Brain microvascular endothelial cell (primary cell): ENCODE measurements at places on chromosomes 4 and X.

GRCh38 chr4:41024556-41025491 lies 189.5 kb downstream of the APBB2 start:
- no peak for DNase-seq

- no peak for DNase-seq
Observed at GRCh38 chr4:74969507-74970474, 36.9 kb downstream of the PARM1 start.

GRCh38 chr4:7337196-7338058 lies 97.3 kb downstream of the PSAPL1 start:
- no peak for DNase-seq

GRCh38 chr4:80180743-80181142 lies 16.6 kb upstream of the PRDM8 start:
- no peak for DNase-seq

DNA sequence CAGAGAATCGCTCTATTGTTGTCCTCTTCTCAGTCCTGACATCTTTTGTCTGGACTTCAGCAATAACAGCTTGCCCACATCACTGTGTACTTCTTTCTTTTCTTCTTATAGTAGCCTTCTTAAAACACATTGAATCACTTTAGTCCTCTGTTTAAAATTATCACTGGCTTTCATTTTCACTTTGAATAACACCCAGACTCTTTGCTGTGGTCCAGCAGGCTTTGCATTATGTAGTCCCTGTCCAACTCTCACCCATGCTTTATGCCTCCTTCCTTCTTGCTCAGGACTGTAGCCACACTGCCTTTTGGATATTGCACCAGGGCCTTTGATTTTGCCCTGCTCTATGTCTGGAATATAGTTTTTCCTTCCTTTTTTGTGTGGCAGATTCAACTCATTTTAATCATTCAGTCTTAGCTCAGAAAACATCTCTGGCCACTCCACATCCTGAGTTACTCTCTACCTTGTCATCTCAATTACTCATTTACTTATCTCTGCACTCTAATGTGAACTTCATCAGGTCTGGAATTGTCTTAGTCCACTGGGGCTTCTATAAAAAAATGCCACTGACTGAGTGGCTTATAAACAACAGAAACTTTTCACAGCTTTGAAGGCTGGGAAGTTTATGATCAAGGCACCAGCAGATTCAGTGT lies 168.2 kb downstream of the C4orf33 start:
- no peak for DNase-seq

- no peak for DNase-seq
Observed at GRCh38 chrX:42975906-42976305, 197.9 kb upstream of the PPP1R2C start.

GRCh38 chr4:81756973-81757372 lies 285.3 kb upstream of the RASGEF1B start:
- DNase-seq, result no peak

GRCh38 chr4:26815199-26815598 lies 45.4 kb upstream of the STIM2 start:
- DNase-seq, result no peak

DNA sequence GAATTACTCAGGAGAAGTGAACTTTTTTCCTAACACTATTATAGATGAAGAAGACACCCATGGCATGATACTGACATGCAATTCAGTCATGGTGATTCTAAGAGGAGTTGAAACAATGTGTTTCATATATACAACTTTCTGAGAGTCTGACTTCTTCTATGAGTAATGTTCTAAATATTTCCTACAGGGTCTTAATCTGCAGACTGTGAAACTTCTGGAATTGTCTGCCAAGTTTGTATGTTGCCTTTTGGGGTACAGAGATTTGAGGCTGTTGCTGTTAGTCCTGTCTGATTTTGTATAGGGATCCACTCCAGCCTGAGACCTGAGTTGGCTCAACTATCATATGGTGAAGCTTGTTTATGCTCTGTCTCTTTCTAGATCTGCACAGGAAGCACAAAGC lies 160.6 kb upstream of the GATB start:
- peak; percentile 37 for DNase-seq

DNA sequence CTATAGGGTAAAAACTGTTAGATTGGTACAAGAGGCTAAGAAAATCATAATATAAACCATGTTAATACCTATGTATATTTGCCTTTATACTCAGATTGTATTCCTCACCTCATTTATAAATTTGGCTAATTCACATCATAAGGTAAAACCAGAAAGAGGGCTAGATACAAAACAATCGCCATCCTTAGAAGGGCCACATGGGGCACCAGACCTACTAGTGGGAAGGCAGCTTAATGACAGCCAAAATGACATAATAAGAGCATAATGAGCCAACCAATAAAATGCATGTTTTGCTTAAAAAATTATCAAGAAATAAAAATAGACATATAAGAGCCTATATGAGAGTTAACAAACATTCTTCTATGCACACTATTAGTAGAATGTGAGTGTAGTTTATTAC lies 107.3 kb upstream of the PRDX4 start:
- DNase-seq, result no peak

DNA sequence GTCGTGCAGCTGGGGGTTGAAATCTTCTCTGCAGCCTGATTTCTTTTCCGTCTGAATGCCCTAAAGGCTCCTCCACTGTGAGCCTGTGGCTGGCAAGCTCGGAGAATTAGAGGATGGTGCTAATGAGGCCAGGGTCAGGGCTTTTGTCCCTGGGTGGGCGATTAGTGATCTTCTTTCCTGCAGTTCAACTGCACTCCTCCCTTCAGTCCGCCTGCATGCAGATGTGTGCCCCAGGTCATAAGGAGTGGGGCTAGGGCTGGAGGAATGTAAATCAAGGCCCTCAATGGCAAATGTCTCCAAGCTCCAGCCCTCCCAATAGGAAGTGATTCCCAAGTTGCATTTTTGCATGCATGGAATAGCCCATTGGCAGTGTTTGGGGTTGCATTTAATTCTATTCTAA lies 405.0 kb downstream of the AFF2 start:
- no peak for DNase-seq

DNA sequence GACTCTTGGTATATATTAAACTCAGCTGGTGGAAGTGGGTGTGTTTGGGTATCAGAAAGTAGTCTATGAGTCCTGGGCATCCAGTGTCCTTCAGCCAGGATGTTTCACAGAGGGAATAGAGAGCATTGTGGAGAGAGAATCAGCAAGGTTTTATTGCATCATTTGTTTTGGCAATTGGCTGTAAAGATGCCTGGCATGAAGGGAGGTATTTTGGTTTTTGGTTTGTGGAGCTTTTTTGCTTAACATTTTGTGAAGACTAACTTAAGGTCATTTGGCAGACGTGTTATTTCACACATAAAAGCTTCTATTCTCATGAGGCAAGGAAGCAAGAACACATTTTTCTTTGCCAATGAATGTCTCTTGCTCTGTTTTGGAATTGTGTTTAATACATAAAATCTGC lies 71.1 kb downstream of the DCLK2 start:
- DNase-seq, result no peak

- no peak for DNase-seq
Observed at GRCh38 chr4:83692028-83692427, 156.1 kb downstream of the GPAT3 start.

- no peak for DNase-seq
Observed at GRCh38 chr4:140703463-140703862, 52.7 kb downstream of the TBC1D9 start.

DNA sequence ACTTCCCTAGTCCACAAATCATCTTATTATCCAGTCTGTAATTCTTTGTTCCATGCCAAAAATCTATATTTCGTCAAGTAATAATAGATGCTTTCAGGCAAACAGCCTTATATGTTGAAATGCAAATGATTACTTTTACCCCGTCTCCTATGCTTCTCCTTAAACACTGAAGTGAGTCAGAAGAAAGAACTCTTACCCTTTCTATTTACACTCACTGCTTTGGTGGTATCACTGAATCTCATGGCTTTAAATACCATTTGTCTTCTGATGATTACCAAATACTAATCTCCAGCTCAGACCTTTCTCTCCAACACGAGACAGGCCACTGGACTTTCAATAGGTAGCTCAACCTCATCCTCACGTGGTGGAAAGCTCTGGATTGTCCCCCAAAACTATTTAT lies 558.1 kb downstream of the IL1RAPL1 start:
- DNase-seq, result no peak

DNA sequence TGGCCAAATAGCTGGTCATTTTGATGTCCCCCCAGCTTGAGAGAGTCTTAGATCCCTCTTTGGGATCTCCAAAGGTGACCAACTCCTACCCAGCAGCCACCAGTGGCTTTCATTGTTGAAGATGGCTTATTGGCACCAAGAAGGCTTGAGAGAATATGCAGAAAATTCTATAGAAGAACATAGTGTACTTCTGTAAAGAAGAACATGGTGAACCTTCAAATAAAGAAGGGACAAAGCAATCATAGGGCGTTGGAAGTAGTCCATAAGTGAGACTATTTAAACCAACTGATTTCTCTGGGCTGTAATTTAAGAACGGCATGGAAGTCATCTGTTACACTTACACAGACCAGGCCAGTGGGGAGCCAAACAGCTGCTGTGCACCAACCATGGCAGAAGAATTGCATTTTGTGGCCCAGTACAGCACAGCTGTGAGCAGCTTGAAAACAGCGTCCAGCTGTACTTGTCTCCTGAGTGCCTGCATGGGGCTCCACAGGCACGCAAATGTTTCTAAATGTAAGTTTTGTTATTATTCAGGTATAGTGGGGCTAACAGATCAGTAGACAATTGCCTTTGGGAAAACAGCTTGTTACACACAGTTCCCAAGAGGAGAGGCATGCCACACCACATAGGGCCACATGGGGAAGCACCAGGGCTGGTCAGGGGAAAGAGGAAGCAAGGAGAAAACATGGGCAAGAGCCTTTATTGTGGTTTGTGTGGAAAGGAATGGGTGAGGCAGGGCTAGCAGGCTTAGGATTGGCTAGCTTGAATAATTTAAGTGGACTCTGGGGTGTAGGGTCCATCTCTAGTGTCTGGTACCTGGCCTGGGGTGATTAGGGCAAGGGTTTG lies 125.0 kb downstream of the ARHGAP6 start:
- DNase-seq, result no peak

- no peak for DNase-seq
Observed at GRCh38 chr4:85776579-85776978, 301.6 kb downstream of the ARHGAP24 start.

DNA sequence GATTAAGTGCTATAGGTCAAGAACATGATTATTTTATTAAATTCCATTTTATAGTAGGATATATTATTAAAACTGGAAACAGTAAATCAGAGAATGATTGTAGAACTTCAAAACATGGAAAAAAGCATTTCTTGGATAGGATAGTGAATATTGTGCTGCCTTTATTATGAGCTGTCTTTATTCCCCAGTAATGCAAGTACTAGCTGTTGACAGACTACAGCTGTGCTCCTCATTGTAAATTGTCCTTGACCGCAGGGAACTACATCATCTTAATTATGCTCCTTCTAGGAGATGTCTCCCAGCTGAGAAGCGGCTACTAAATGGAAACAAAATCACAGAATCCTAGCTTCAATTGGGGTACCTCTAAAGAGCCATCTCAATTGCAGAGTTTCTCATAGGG lies 1457.2 kb upstream of the PCDH7 start:
- no peak for DNase-seq

- peak; percentile 50 for DNase-seq
Observed at GRCh38 chr4:8468746-8469535, 28.4 kb downstream of the TRMT44 start.

DNA sequence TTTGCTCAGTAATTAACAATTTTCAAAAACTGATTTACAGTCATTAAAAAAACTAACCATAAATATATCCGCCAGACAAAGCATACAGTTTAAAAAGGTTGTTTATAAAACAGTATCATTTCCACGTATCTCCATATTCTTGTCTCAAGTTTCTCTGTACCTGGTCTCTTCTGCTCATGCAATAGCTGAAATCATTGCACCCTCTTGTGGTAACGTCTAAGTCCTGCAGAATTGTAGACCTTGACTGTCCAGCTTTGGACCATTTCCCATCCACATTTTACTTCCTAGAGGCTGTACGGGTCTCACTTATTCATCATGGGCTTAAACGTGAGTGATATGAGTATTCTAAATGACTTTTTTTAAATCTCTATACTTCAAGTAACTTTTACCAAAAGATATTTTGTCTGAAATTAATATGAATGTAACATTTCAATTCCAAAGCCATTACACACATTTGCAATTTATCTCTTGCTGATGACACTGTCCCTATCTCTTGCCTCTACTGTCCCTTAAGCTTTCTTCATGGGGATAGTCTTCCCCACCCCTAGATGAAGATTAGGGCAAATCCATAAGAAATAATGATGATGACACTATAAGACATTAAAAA lies 118.5 kb downstream of the BTC start:
- peak; percentile 62 for DNase-seq

DNA sequence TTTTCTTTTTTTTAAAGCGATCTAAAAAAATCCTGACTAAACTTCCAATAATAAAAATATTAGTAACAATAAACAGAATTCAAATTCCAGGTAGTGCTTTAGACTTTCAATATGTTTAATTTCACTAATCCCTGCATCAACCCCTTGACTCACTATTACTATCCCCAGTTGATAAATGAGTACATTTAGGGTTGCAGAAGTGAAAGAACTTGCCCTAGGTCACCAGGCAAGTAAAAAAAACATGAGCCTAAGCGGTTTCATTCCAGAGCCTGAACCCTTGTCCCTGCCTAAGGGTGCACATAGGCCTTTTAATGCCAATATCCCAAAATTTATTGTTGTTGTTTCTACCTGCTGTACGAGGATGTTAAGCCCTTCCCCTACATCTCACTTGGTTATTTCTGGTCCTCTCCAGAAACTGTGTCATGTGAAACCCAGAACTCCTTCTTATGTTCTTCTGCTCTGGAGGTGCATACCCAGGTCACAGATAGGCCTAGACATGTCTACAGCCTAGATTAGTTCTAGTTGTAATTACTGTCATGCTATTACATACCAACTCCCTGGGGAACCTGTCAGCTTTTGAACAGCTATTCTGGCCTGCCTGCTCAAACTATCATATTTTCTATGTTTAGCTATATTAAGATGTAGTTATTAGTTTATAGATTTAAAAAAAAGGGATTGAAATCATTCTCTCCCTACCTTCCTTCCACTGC lies 244.5 kb upstream of the PITX2 start:
- no peak for DNase-seq

GRCh38 chrX:19846995-19847790 lies 40.2 kb downstream of the SH3KBP1 start:
- DNase-seq, result peak; percentile 83

GRCh38 chr4:1244978-1245471 lies 3.9 kb downstream of the CTBP1 start:
- DNase-seq, result no peak

DNA sequence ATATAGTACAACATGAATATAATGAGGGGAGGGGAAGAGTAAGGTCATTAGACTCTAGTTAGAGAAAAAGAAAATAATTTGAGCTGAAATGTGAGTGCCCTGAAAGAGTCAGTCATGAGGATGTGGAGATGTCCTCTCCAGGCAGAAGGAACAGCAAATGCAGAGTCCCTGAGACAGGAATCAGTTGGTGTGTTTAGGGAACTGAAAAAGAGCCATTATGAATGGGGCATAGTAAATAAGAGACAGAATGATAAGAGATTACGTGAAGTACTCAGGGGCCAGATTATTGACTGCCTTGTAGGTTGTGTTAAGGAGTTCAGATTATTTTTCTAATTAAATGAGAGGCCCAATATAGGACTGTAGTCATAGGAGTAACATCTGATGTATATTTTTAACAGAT lies 147.0 kb downstream of the PDLIM5 start:
- no peak for DNase-seq

GRCh38 chrX:96971812-96972211 lies 88.1 kb downstream of the RPA4 start:
- DNase-seq, result no peak
